ENCODE measurements at places on chromosomes 1 and 21. TPM values are rescaled to one million over a fixed set of nuclear protein-coding genes. Genes with fewer than 3 reads are reported as not detected.

DNA sequence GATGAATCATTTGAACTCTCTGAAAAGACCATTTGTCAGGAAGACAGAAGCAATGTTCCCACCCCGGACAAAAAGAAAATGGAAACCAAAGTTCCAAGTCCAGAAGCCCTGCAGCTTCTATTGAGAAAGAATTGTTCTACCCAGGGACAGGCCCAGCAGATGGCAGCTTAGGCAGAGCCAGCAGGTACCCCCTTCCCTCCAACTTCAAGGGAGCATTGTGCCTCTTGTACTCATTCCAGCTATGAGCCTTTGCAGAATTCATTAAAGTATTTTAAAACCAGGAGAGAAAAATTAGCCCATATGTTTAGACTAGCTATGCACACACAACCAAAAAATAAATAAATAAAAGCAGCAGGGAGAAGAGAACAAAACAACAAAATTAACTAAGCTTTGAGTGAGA is 85.2 kb upstream of the KCND3 start:
- no peaks in the 10 kb centered on the region for H3K27me3 ChIP-seq
- no peaks in the 10 kb centered on the region for H3K4me1 ChIP-seq
- DNase-seq: no peak
- no peak overlapping the region for H3K4me3 ChIP-seq

GRCh38 chr1:172682812-172683211 is 23.9 kb downstream of the FASLG start:
- H3K4me1 ChIP-seq: no peaks in the 10 kb centered on the region
- no peak overlapping the region for H3K27ac ChIP-seq
- DNase-seq: no peak
- H3K36me3 ChIP-seq: no peaks in the 10 kb centered on the region
- H3K4me3 ChIP-seq: no peak overlapping the region

- peak overlapping the region; percentile 29 for H3K27ac ChIP-seq
- no peaks in the 10 kb centered on the region for H3K4me1 ChIP-seq
- H3K36me3 ChIP-seq: no peaks in the 10 kb centered on the region
- no peak overlapping the region for H3K4me3 ChIP-seq
- DNase-seq: no peak
- no peaks in the 10 kb centered on the region for H3K27me3 ChIP-seq
Observed at GRCh38 chr1:41631154-41631553, 146.7 kb upstream of the EDN2 start.

The RGS16 gene
- total RNA-seq: 6.3 TPM

The CYP4A22 gene
- total RNA-seq: 0.66 TPM

All from breast epithelium (tissue), 4 donors.